ENCODE measurements at places on chromosomes 12 and 14.

DNA sequence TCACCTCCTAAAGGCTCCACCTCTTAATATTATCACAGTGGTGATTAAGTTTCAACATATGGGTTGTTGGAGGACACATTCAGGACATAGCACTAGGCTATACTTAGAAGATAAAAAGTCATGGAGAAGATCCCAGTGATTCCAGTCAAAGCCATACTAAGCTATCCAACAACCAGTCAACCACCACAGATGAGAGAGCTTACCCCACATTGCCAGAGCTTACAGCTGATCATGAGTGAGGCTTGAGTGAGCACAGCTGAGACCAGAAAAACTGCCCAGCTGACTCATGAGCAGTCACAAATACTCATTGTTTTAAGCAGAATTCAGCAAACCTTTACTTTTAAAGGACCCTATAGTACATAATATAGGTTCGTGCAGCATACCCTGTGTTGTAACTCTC, 85.1 kb downstream of the DRAM1 start:
- no peak for DNase-seq

DNA sequence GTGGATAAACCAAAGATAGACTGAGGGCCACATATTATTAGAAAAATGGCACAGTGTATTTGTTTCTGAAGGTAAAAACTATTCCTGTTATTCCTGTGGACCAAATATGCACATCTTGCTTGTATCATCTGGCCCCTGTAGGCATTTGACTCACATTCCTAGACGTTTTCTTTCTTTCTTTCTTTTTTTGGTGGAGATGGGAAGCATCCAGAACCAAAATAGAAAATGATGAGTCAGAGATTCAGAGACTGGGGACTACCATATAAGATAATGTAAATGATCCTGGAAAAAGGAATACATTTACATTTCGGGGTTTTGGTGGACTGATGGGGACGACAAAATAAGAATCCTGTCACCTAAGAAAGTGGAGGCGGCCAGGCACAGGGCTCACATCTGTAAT, 24.2 kb downstream of the TRIM9 start:
- no peak for DNase-seq

DNA sequence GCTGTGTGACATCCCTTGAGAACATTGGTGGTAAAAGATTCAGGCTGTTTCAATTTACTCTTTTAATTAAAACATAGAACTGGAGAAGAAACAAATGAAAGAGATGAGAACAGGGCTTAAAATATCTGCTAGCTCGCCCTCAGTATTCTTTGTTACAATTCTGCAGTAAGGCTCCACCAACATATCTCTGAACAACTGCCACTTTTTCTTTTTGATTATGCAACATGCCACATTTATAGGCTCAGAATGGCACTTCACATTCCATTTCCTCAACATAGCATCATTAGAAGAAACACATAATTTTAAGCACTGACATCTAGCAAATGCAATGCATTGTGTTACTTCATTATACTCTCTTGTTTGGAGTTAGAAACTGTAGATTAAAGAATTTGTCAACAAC, 1315.2 kb downstream of the LRFN5 start:
- DNase-seq: no peak

DNA sequence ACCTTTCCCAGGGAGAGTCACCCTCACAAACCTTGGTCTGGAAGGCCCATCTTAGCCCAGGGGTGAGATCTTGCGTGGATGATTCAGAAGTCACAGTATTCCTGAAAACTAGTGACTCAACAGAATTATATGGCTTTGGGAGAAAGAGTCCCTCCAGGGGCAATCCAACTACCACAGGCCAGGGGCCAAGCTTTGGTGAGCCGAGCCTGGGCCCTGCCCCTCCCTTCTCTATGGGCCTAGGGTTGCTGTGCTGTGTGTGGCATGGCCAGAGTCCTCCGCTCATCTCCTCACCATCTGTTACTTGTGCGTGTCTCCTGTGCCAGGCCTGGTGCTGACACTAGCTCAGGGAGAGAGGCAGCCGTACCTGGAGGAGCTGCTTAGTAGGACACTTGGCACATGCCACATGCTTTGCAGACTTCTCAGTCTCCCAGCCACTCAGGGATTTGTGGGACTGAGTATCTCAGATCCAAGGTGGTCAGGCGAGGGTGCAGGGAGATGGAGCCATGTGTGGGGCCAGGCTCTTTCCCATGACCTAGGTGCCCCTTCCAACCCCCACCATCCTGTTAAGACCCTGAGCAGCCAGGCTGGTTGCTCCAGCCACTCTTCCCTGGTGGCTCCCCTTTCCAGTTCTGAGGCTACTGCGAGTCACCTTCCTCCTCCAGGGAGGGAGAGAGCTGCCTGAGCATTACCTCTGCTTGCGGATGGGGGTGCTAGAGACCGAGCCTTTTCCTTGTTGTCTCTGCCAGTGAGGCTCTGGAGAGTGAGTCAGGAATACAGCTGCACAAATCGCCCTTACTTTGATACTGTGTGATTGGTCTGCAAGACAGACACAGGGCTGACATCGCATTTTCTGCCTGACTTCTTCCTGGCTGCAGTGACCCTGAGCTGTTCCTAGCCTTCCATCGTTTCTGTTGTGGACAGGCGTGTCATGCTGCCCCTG, 94.1 kb downstream of the SLC25A47 start:
- DNase-seq: peak; percentile 60

DNA sequence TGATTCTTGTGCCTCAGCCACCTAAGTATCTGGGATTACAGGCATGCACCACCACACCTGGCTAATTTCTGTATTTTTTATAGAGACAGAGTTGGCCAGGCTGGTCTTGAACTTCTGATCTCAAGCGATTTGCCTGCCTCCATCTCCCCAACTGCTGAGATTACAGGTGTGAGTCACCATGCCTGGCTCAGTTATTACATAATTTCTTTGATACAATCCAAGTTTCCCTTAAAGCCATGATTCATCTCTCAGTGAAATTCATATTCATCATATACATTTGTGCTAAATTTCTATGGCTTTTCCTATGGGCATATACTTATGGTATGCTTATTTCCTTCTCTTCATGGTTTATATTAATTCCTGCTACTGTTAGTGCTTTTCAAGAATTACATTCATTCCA, 29.1 kb upstream of the PZP start:
- DNase-seq: no peak

- DNase-seq: no peak
Observed at GRCh38 chr14:96096639-96097610, 57.8 kb downstream of the C14orf132 start.

DNA sequence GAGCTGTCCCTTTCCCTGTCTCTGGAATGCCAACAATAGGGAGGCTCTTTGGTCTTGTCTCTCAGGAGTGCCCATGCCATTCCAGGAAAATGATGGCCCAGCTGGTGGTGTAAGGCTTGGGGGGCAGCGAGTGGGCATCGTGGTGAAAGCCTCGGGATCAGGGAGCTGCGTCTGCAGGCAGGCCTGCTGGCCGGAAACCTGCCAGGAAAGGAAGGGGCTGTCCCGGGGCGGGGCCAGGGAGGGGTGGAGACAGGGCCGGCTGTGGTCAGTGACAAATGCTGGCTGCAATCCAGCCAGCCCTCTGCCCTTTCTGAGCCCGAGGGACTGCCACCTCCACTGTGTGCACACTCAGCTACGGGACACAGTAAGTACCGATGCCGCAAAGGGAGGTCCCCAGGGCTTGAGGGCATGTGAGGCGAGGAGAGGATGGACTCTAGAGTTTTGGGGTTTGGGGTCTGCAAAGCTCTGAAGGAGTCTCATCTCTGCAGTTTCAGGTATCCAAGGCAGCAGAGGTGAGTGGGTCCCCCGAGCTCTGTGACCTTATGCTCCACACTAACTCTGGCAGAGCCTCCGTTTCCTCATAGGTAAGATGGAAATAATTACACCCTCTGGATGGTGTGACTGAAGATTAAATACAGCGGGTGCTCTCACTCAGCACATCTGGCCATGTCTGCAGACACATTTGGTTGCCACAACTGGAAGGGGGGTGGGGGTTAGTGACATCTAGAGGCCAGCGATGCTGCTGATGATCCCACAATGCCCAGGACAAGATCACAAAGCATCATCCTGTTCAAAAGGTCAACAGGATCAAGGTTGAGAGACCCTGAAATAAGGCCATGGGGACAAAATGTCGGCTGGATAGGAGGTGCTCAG, at the start of gene SERPINA5:
Gene SERPINA5, plus strand, starts transcription at position 300 of the 873 bp plus-strand sequence. CDS start 5,937 bp downstream, outside the sequence.
- DNase-seq: no peak

GRCh38 chr14:40679256-40679655, 927.4 kb upstream of the LRFN5 start:
- no peak for DNase-seq

- DNase-seq: no peak
Observed at GRCh38 chr12:24929953-24930352, 18.9 kb downstream of the BCAT1 start.

DNA sequence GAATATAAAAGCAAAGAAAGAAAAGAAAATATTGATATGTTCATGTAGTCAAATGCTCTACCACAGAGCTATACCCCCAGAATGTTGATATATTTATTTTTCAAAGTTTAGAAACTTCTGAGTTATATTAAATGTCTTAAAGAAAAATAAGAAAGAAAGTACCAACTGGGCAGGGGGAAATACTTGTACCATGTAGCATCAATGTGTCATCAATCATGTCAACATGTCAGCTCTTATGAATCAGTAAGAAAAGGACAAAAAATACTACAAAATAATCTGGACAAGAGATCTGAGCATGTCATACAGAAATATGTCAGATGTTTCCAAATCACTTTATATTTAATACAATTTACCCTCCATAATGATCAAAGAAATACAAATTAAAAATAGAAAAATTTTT, 595.1 kb upstream of the ATP2B1 start:
- no peak for DNase-seq

- DNase-seq: no peak
Observed at GRCh38 chr12:111616177-111616623, 17.1 kb upstream of the ATXN2 start.

DNA sequence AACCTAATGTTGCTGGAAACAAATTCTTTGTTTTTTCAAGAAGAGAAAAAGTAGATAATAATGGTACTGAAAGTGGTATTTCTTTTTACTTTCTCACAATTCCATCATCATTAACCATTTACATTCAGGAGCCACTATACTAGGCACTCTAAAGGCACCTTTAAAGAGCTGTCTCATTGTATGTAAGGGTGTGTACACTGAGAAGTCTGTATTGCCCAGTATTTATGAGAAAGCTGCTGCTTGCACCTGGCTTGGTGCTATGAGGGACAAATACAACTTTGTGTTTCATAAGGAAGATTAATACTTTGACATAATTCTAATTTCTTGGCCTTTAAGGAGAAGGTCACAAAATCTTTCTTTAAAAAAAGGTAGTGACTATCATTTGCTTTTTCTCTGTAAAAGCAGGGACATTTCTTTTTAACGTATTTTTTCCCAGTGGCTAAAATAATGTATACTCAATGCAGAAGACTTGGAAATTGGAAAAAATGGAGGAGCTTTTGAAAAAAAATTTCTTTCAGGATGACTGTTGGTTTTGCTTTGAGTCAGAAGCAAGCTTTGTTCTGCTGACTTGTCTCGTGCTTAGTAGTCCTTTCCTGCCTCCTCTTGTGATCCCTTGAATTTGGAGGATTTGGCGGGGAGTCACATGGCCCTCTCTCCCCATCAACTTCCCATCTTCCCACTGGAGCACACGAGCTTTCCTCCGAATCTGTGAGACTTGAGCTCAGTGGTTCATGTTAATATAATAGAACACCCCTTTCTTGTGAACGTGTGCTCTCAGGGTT, 50.1 kb downstream of the RASSF3 start:
- DNase-seq: no peak

DNA sequence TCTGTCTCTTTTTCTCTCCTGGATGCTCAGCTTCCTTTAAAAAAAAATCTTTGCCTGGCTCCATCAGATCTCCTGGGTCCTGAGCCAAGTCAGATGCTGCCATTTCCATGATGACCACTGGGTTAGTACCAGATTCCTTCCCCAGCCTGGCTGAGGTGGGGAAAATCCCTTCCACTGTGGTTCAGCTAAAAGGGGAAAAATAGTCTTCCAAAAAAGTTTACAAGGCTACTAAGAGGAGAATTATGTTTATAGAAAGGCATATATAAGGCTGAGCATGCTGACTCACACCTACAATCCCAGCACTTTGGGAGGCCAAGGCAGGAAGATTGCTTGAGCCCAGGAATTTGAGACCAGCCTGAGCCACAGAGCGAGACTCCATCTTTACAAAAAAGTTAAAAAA, 28.4 kb upstream of the GAS2L3 start:
- DNase-seq: no peak
